HFFc6 (cell line): ENCODE measurements at places on chromosomes 11 and 22.

DNA sequence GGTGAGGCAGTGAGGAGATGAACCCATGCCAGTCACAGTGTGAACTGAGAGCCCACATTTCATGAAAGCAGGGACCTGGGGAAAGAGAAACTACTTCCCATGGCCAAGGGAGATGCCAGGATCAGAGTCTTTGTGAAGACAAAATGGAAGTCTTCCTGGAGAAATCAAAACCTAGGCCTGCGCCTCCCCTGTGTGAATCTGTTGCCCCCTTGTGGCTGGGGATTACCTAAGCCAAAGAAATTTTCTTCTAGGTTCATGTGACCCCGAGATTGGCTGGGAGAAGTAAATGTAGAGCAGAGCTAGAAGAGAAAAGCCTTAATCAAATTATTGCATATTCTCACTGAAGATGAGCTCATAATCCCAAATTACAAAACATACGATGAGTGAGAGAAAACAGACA is 1075.3 kb downstream of the TBC1D22A start:
- DNase-seq, result peak; percentile 15

GRCh38 chr11:96114178-96115064 is 190.5 kb upstream of the MTMR2 start:
- no peak for DNase-seq

GRCh38 chr11:35079611-35080010 is 59.4 kb upstream of the CD44 start:
- DNase-seq, result no peak

GRCh38 chr11:36150986-36151385 is 138.2 kb downstream of the COMMD9 start:
- no peak for DNase-seq

DNA sequence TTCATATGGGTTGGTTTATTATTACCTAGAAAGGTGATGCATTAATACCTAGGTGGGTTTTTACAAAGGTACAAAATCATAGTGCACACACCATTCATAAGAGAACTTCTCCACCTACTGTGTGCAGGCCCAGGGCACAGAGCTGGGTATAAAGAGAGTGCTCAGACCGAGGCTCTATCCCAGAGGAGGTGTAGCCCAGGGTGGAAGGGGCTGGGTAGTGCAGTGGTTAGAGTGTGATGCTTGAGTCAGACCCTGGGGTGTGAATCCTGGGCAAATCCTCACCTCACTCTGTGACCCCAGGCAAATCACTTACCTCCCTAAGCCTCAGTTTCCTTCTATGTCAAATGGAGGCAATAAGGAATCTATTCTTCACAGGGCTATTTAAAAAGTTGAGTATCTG is 32.2 kb downstream of the PARVG start:
- no peak for DNase-seq

DNA sequence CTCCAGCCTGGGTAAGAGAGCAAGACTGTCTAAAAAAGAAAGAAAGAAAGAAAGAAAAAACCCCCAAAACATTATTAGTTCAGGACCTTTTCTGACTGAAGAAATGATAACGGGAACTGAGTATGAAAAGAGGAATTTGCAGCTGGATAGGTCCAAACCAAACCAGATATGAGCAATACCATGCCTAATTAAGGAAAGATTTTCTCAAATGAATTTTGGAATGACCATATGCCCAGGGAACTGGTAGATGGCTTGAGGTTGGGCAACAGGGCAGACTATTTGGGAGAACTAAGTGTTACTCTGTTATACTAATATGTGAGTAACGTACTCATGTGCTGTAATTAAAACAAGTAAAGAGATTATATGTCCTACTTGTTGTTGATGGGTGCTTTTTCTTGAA is 186.1 kb downstream of the TMEM135 start:
- DNase-seq, result peak; percentile 16

- no peak for DNase-seq
These were observed 8.5 kb upstream of the SYTL2 start for GRCh38 chr11:85819441-85819840.

DNA sequence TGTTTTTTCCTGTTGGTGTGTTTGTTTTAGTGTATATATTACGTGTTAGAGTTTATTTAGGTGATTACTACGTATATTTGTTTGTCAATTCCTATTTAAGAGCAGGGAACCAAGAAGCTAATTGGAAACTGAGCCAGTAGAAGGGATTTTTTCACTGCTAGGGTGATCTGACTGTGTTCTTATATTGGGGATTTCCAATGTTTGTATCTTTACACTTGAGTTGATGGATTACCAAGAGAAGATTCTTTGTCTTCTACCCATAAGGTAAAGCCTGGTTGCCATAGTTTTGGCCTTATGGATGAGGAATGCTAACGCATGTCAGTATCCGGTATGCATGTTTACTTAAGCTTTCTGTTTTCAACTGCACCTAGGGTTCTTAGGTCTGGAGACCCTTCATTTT is 35.6 kb downstream of the SIK2 start:
- DNase-seq, result no peak

DNA sequence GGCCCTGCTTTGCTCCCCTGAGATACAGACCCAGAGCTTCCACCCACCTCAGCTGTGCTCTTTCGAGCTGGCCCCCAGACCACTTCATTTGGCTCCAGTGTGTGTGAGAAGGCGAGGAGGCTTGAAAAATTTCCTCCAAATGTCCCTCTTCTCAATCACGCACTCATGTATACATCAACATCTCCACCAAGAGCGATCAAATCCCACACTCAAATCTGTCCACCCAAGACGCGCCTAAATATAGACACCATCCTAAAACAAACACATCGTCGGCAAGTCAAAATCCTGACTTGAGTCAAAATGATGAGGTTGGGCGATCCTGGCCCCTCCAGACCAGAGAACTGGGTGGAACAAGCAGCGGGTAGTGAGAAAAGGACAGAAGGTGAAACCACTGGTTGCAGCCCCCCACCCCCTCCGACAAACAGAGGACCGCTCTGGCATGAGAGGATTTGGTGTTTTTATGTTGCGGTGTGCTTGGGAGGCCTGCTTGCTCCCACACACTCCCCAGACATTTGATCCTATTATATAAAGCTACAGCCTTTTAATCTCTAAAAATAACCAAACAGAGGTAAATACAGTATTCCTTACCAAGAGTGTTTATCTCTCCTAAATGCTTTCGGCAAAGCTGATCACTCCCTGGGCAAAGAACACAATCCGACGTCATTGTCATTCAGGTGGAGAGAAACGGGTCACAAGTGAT is 10.2 kb downstream of the MN1 start:
- no peak for DNase-seq

DNA sequence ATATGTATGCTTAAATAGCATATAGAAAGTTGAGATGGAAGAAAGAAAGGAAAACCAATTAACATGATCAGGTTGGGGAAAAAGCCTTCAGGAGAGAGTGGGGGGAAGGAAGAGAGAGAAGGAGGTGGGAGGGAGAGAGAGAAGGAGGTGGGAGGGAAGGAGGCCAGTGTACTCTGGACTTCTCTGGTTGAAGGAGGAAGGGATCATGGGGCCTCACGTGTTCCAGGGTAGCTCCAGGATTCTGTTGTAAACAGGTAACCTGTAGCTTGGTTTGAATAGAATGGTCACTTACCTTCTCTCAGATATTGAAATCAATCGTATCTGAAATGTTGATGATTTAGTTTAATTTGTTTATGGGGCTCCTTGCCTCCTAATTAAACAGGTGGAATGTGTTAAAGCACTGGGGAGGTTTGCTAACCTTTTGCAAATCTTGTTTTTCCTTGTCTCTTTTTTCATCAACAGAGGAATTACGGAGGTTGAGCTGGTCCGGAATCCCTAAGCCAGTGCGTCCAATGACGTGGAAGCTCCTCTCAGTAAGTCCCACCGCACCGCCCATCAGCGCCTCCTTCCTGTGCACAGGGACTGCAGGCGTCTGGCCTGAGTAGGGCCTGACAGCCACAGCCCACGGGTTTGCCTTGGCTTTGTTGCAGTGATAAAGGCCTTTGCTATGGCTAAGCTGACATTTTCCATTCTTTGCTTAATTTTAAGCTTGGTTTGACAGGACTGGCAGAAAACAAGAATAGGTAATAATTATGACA is 115.9 kb downstream of the TBC1D22A start:
- no peak for DNase-seq

GRCh38 chr22:49483946-49484345 is 343.7 kb downstream of the BRD1 start:
- DNase-seq, result no peak

GRCh38 chr11:44887636-44888035 is 63.0 kb downstream of the TP53I11 start:
- no peak for DNase-seq

DNA sequence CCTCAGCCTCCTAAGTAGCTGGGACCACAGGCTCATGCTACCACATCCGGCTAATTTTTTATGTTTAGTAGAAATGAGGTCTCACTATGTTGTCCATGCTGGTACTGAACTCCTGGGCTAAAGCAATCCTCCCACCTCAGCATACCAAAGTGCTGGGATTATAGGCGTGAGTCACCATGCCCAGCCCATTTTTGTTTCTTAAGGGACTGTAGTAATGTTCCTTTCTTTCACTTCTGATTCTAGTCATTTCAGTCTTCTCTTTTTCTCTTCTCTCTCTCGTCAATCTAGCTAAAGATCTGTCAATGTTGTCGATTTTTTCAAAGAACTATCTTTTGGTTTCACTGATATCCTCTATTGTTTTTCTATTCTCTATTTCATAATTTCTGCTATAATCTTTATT is 111.0 kb upstream of the APOA1 start:
- no peak for DNase-seq

GRCh38 chr11:101516546-101516945 is 67.3 kb downstream of the TRPC6 start:
- DNase-seq, result no peak

- no peak for DNase-seq
These were observed 2.8 kb downstream of the NUDT8 start for GRCh38 chr11:67626970-67627369.

DNA sequence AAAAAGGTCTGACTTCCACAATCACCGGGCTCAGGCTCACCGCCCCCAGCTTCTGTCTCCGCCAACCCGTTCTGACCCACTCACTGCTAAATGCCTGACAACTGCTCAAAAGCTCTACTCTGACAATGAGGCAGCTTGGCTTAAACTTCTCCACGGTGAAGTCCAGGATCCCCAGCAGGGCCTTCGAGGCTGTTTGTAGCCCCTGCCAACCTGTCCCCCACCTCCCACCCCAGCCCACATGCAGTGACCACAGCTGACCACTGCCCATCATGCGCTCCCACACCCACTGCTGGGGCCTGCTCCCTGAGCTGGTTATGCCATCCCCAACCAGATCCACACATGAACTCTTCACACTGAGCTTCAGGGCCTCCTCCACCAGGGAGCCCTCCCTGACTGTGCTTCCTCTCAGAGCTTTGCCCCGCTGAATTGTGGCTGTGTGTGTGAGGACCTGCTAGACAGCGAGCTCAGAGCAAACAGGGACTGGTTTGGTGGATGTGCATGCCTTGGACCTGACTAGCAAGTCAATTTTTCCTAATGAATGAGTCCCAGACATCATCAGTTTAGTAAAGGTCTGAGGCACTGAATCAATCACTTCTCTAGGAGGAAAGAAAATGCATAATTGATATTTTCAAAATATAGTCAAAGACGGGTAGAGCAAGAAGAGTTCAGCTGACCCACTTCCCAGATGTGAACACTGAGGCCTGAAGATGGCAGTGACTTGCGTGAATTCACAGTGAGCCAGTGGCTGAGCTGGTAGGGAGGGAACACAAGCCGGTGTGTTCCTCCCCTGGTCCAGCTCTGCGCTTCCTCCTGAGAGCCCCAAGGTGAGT is 7.7 kb downstream of the LRRC32 start:
- no peak for DNase-seq

DNA sequence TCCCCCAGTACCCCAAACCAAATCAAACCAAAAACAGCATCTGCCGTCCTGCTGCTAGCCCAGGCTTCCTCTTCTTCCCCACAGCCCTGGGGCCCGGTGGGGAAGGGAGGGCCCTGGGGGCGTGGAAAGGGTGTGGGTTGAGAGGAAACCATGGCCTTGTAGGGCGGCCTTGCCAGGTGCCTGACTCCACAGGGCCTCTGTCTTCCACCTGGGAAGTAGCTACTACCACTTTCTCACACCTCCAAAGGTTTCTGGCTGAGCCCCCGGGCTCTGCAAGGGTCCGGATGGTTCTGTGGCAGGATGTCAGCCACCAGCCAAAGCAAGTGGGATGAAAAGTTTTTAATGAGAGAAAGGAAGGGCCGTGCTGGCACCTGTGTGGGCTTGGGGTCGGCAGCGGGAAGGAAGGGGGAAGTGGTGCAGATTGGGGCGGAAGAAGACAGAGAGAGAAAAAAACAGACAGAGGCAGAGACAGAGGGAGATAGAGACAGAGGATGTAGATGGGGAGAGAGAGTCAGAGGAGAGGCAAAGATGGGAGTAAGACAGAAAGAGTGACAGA is 10.5 kb downstream of the TPST2 start:
- no peak for DNase-seq

- DNase-seq, result no peak
These were observed 106.6 kb upstream of the SLC22A12 start for GRCh38 chr11:64484191-64485022.

- DNase-seq, result peak; percentile 20
These were observed 7.7 kb downstream of the LHFPL7 start for GRCh38 chr22:24938741-24939341.

DNA sequence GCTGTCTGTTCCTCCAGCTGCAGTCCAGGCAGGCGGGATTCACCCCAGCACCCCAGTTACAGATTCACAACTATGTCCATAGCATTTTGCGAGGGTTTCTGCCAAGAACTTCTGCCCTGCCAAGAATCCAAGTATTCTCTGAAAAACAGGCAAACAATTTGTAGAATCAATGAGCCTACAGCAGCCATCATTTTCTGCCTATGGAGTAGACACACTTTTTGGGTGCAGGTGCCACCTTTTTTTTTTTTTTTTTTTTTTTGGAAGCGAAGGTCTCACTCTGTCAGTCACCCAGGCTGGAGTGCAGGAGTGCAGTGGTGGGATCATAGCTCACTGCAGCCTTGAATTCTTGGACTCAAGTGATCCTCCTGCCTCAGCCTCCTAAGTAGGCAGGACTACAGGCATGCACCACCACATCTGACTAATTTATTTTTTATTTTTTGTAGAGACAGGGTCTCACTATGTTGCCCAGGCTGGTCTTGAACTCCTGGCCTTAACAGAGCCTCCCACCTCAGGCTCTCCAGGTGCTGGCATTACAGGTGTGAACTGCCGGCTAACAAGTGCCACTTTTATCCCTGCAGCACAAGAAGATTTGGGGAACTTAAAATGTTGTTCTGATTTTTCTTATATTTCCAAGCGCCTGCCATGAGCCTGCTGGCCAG is 195.1 kb downstream of the SNX19 start:
- DNase-seq, result no peak

GRCh38 chr11:92826603-92827002 is 142.8 kb upstream of the MTNR1B start:
- no peak for DNase-seq

DNA sequence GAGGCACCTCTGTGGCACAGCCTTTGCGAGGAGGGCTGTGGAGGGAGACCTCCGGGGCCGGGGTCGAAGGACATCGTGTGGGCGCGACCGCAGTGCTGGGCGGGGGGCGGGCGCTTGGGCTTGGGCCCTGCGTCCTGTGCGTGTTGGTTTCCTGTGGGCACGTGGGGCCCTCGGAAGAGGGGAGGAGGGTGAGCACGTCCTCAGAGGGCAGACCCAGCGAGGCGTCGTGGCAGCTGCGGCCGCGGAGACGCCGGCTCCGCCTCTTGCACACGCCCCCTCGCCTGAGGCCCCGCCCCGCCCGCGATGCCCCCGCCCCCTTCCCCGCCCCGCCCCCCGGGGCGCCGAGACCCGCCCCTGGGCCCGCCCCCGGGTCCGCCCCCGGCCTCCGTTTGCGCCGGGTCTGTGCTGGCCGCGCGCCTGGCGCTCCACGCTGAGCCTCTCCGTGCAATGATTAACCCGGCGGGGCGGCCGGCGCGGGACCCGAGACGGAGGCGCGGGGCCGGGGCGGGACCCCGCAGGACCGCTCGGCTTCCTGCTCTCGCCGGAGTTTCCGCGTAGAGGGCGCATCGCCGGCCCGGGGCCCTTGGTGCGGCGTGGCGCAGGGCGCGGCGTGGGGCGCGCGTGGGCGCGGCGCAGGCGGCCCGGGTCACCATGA is at the start of gene PRR5:
TSS of gene PRR5 (plus strand) at position 381 of the 655 bp plus-strand sequence. CDS start at position 652, 271 bp downstream.
- peak; percentile 59 for DNase-seq
